ENCODE measurements at places on chromosomes 5 and 9.

- DNase-seq: no peak
- H3K4me3 ChIP-seq: no peak overlapping the region
- no peaks in the 10 kb centered on the region for H3K27me3 ChIP-seq
- peaks cover 20% of the 10 kb centered on the region for H3K36me3 ChIP-seq
These were observed 80.4 kb downstream of the SLC12A2 start for GRCh38 chr5:128163991-128164390.

DNA sequence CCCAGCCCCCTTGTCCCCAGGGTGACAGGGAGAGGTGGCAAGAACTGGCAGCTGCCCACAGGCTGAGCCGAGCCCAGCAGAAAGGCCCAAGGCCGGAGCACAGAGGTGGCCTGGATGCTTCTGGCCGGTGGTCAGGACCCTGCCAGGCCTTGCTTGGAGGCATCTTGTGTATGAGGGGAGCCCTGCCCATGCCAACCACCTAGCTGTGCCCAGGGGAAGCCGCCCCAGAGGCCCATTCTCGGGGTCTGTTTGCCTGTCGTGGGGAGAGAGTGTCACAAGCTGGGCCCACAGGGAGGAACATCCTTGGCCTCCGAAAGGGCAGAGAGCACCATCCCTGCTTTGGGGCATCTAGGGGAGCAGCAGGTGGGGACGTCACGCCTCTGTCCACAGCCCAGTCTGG is 10.0 kb downstream of the NKD2 start:
- H3K27me3 ChIP-seq: peaks cover 39% of the 10 kb centered on the region
- H3K27ac ChIP-seq: no peak overlapping the region
- DNase-seq: no peak

DNA sequence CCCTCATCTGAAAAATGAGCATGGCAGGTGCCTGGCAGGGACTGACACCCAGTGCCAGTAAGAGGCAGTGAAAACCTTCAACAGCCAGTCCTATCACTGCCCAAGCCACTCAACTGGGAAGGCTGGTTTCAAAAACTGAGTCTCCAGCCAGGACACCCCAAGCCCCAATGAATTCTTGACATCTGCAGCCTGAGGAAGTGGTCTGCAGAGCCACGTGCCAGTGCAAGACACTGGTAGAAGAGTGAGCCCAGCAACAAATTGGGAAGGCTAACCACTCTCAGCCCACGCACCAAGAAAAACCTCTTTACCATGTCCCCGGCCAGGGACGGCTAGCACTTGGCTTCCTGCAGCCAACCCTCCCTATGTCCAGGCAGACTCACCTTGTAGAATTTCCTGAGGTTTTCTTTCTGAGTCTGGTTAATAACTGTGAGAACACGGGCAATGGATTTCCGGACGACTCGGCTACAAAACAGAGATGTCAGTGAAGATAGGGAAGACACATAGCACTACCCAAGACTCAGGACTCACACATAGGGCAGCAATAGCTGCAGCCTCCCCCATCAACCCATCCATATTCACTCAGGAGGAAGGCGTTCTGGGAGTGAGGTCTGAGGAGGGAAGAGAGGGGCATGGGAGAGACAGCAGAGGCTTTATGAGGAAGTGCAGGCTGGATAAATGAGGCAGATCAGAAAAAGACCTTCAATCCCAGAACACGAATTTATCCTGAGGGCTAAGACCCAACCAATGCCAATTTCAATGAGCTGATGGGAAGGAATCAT is 1.8 kb downstream of the RPL35 start:
- peaks cover 47% of the 10 kb centered on the region for H3K36me3 ChIP-seq
- peak overlapping the region; percentile 78 for H3K27ac ChIP-seq
- no peak for DNase-seq
- no peaks in the 10 kb centered on the region for H3K27me3 ChIP-seq
- peak overlapping the region; percentile 94 for H3K4me3 ChIP-seq

DNA sequence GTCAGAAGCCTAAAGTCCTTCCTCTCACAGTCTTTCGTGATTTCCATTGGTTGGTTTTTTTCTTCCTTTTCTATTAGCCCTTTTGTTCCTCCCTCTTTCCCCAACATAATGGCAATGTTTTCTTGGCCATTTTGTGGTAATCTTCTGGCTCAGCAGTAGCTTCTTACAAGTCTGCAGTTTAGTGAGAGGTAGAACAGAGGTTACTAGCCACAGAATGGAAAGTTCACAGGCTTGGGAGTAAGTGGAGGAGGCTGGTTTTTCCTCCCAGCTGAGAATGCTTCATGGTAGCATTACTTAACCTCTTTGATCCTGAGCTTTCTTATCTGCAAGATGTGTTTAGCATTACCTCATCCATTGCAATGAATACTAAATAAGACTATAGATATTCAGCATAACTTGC is 346.9 kb downstream of the NFIB start:
- DNase-seq: no peak
- H3K27me3 ChIP-seq: no peaks in the 10 kb centered on the region
- no peaks in the 10 kb centered on the region for H3K36me3 ChIP-seq
- H3K4me3 ChIP-seq: no peak overlapping the region
- H3K27ac ChIP-seq: no peak overlapping the region

DNA sequence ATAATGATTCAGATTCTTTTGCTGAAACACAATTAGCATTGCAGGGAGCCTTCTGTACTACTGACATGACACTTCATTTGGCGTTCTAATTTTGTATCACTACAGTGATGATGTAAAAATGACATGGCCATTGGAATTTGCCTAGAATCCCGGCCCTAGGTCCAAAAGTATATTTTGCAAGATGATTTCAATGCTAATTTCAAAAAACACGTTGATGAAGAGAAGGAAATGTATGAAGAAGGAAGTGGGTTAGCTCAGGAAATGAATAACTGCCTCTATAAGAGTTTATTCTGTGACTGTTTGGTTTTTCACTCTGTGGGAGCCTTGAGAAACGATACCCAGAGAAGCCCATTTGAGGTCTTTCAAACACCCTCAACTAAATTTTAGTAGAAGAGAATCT is 59.3 kb downstream of the OSTF1 start:
- DNase-seq: no peak
- no peaks in the 10 kb centered on the region for H3K27me3 ChIP-seq
- no peak overlapping the region for H3K4me3 ChIP-seq
- H3K36me3 ChIP-seq: peaks cover 12% of the 10 kb centered on the region
- H3K4me1 ChIP-seq: no peaks in the 10 kb centered on the region
- no peak overlapping the region for H3K27ac ChIP-seq

GRCh38 chr5:78221964-78222451 is 72.5 kb downstream of the AP3B1 start:
- no peak overlapping the region for H3K27ac ChIP-seq
- no peak overlapping the region for H3K4me3 ChIP-seq
- no peaks in the 10 kb centered on the region for H3K27me3 ChIP-seq
- no peak for DNase-seq
- H3K4me1 ChIP-seq: no peaks in the 10 kb centered on the region

- DNase-seq: no peak
- no peaks in the 10 kb centered on the region for H3K36me3 ChIP-seq
- H3K27ac ChIP-seq: no peak overlapping the region
- no peak overlapping the region for H3K4me3 ChIP-seq
- no peaks in the 10 kb centered on the region for H3K4me1 ChIP-seq
These were observed 28.4 kb downstream of the SYK start for GRCh38 chr9:90830051-90830450.

GRCh38 chr5:34676416-34676815 is 20.3 kb downstream of the RAI14 start:
- H3K27me3 ChIP-seq: no peaks in the 10 kb centered on the region
- peaks cover 8% of the 10 kb centered on the region for H3K36me3 ChIP-seq
- peaks cover 41% of the 10 kb centered on the region for H3K4me1 ChIP-seq
- no peak overlapping the region for H3K4me3 ChIP-seq
- DNase-seq: no peak
- peak overlapping the region; percentile 91 for H3K27ac ChIP-seq

- no peak for DNase-seq
- no peak overlapping the region for H3K4me3 ChIP-seq
- H3K4me1 ChIP-seq: no peaks in the 10 kb centered on the region
- H3K27ac ChIP-seq: no peak overlapping the region
- peaks cover 100% of the 10 kb centered on the region for H3K27me3 ChIP-seq
- no peaks in the 10 kb centered on the region for H3K36me3 ChIP-seq
These were observed 5.8 kb downstream of the OTP start for GRCh38 chr5:77632526-77633206.

DNA sequence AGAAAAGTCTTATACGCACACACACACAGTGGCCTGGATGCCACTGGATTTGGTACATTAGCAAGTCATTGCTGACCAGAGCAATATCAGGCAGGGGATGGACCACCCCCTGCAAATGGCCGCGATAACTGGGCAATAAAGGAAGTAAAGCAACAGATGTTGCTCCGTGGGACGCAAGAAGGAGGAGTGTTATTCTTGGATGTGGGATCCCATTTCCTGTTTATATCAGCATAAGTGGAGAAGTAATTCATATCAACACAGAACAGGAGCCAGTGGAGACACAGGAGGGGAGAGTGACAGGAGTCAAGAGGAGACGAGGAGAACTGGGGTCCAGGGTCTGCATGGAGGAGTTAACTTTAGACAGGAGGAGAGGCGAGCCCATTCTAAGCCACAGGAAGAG is 18.4 kb downstream of the RUFY1 start:
- peaks cover 91% of the 10 kb centered on the region for H3K36me3 ChIP-seq
- H3K4me3 ChIP-seq: no peak overlapping the region
- no peaks in the 10 kb centered on the region for H3K4me1 ChIP-seq
- no peak for DNase-seq
- no peaks in the 10 kb centered on the region for H3K27me3 ChIP-seq
- no peak overlapping the region for H3K27ac ChIP-seq

DNA sequence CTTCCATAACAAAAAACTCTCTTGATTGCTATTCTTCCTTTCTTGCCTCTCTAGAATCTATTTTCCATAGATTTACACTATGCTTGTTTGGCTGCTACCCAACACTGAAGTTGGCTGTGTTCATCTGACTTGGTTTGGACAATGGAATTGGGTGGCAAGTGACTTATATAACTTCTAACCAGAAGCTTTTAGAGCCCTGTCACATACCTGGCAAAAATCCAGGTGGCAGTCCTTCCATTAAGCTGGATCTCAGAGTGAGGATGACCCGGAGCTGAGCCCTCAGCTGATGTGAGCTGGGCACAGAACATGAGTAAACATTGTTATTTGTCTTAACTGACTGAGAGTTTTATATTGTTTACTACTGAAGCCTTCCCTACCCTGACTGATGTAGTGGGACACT is 225.7 kb downstream of the TLR4 start:
- H3K36me3 ChIP-seq: no peaks in the 10 kb centered on the region
- no peak overlapping the region for H3K27ac ChIP-seq
- DNase-seq: no peak
- H3K4me1 ChIP-seq: no peaks in the 10 kb centered on the region

DNA sequence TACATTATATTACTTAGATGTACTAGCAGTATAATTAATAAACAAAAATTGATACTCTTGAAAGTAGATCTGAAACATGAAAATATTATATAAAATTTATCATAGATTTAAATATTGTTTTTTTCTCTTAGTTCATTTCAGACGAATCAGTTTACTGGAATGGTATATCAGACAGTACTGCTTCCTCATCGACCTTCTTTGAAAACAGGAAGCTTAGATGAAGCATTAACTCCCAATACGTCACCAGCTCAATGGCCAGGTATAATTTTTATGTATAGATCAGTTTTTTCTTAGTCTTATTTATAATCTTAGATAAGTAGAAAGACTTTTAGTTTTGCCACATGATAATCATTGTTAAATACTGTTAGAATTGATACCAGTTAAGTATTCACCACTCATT is 106.3 kb downstream of the DMXL1 start:
- H3K36me3 ChIP-seq: peaks cover 24% of the 10 kb centered on the region
- H3K27me3 ChIP-seq: no peaks in the 10 kb centered on the region
- DNase-seq: no peak
- peaks cover 8% of the 10 kb centered on the region for H3K4me1 ChIP-seq
- H3K27ac ChIP-seq: no peak overlapping the region
- H3K4me3 ChIP-seq: no peak overlapping the region

DNA sequence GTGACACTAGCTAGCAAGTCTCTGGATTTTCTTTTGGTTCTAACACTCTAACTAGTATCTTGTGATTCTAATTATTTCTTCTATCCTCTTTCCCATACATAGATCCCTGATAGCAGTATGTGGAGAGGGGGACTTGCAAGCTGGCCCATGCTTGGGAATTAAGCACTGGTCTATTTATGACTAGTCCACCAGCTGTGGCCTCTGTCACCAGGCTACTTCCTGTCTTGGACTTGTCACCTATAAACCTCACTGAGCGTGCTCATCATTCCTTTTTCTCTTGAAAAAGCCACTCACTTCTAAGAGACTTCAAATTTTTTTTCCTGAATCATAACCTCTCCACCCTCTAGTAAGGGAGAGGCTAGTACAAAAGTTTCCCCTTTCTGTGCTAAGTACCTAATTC is 32.3 kb upstream of the MAMDC2 start:
- no peak overlapping the region for H3K27ac ChIP-seq
- no peaks in the 10 kb centered on the region for H3K27me3 ChIP-seq
- H3K4me1 ChIP-seq: peaks cover 15% of the 10 kb centered on the region
- no peak for DNase-seq

- H3K36me3 ChIP-seq: no peaks in the 10 kb centered on the region
- no peak overlapping the region for H3K4me3 ChIP-seq
- no peak overlapping the region for H3K27ac ChIP-seq
- DNase-seq: no peak
- H3K27me3 ChIP-seq: peaks cover 4% of the 10 kb centered on the region
These were observed 268.0 kb upstream of the MVB12B start for GRCh38 chr9:126058591-126058990.

GRCh38 chr9:121645853-121646807 is 5.3 kb upstream of the DAB2IP start:
- no peaks in the 10 kb centered on the region for H3K36me3 ChIP-seq
- DNase-seq: no peak
- no peak overlapping the region for H3K27ac ChIP-seq
- H3K4me3 ChIP-seq: no peak overlapping the region

DNA sequence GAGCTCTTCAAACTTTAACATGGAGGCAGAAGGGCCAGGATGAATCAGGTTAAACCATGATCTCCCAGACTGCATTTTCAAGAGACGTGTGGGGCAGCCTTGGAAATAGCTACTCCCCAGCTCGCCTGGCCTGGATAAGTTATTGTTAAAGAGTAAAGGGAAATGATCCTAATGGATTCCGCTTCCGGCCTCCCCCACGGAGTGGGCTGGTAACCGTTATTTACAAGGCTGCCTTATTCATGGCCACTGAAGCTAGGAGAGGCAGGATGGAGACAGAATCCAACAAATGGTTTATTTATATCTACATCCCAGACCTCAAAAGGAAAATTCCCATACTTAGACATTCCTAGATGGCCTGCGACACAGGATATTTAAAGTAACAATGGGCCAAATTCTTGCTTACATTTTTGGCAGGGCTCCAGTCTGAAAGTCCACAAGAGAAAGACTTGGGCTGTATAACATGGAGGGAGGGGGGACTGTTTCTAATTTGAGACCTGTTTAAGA is 27.9 kb downstream of the SPRY4 start:
- H3K4me3 ChIP-seq: no peak overlapping the region
- no peaks in the 10 kb centered on the region for H3K27me3 ChIP-seq
- H3K4me1 ChIP-seq: peaks cover 8% of the 10 kb centered on the region
- DNase-seq: no peak
- H3K27ac ChIP-seq: no peak overlapping the region

- H3K36me3 ChIP-seq: no peaks in the 10 kb centered on the region
- no peak overlapping the region for H3K4me3 ChIP-seq
- no peaks in the 10 kb centered on the region for H3K4me1 ChIP-seq
- DNase-seq: no peak
- H3K27ac ChIP-seq: no peak overlapping the region
- H3K27me3 ChIP-seq: peaks cover 4% of the 10 kb centered on the region
These were observed 462.3 kb downstream of the CDH12 start for GRCh38 chr5:22390888-22391287.

GRCh38 chr9:127177231-127177630 is 54.8 kb upstream of the ANGPTL2 start:
- H3K27ac ChIP-seq: no peak overlapping the region
- no peaks in the 10 kb centered on the region for H3K4me1 ChIP-seq
- H3K27me3 ChIP-seq: no peaks in the 10 kb centered on the region
- H3K4me3 ChIP-seq: no peak overlapping the region
- DNase-seq: peak; percentile 34
- no peaks in the 10 kb centered on the region for H3K36me3 ChIP-seq

All from RWPE2 (cell line).